Right ventricle myocardium inferior (tissue), 1 donor: ENCODE measurements at places on chromosomes 1 and 21. TPM values are rescaled to one million over a fixed set of nuclear protein-coding genes. Genes with fewer than 3 reads are reported as not detected.

- DNase-seq, result no peak
Observed at GRCh38 chr1:157315544-157315943, 177.3 kb upstream of the ETV3 start.

DNA sequence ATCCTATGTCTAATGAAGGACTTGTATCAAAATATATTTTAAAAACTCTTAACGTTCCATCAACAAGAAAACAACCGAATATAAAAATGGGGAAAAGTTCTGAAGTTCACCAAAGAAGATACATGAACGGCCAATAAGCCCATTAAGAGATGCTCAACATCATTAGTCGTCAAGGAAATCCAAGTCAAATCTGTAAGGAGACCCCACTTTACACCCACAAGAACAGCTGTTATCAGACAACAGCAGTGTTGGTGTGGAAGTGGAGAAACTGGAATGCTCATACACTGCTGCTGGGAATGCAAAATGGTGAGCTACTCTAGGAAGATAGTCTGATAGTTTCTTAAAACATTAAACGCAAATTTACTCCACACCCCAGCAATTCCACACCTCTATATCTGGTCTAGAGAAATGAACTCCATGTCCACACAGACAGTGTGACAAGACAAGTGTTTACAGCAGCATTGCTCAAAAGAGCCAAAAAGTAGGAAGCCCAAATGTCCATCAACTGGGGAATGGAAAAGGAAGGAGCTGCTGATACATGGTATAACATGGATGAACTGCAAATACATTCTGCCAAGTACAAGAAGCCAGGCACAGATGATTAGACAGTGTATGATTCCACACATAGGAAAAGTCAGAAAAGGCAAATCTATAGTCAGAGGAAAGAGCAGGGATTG, 18.5 kb downstream of the UBE2G2 start:
- no peak for DNase-seq

- DNase-seq, result no peak
Observed at GRCh38 chr1:180912801-180913565, at the start of gene KIAA1614. Gene KIAA1614, plus strand, starts transcription at chr1:180912897. Its CDS starts 347 bp downstream, at chr1:180913244.

- DNase-seq, result no peak
Observed at GRCh38 chr1:49102752-49103151, 326.1 kb upstream of the BEND5 start.

DNA sequence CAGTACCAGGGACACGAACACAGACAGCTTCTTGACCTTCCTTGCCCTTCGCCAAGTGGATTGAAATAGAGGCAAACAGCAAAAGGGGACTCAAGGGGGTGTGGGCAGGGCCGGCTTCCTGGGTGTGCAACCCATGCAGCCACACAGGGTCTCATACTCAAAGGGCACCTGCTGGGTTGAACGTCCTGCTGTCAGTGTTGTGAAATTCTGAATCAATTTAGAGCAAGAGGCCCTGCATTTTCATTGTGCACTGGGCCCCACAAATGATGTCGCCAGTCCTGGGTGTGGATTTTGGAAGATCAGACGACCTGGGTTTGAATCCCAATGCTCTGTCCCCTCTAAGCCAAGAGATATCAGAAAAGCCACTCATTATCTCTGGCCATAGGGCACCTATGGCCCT, 51.1 kb downstream of the CASZ1 start:
- no peak for DNase-seq

DNA sequence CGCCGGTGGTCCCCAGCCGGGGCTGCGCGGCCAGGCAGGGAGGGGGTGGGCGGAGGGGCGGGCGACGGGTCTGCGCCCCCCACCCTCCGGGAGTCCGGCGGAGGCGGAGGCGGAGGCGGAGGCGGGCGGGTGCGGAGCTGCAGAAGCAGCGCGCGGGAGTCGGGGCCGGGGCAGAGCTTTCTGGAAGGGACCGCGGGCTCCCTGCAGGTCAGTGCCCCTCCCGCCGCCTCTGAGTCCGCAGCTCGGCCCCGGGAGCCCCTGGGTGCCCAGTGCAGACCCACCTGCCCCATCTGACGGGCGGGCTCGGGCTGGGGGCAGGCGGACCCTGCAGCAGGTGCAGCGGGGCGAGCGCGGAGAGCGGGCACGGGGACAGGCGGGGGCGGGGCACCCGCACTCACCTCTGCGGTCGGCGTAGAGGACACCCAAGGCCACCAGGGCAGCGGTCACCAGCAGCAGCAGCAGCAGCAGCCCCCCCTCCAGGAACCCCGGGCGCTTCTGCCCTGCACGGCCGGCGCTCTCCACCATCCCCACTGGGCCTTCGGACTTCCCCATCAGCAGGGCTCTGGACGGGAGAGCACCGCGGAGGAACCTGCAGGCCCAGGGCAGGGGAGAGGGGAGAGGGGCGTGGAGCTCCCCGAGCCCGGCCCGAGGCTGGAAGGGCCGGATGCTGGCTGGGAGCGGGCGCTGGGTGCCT, 3.7 kb downstream of the MMEL1 start:
- DNase-seq, result no peak

- no peak for DNase-seq
Observed at GRCh38 chr21:27772816-27773215, 805.9 kb upstream of the ADAMTS5 start.

DNA sequence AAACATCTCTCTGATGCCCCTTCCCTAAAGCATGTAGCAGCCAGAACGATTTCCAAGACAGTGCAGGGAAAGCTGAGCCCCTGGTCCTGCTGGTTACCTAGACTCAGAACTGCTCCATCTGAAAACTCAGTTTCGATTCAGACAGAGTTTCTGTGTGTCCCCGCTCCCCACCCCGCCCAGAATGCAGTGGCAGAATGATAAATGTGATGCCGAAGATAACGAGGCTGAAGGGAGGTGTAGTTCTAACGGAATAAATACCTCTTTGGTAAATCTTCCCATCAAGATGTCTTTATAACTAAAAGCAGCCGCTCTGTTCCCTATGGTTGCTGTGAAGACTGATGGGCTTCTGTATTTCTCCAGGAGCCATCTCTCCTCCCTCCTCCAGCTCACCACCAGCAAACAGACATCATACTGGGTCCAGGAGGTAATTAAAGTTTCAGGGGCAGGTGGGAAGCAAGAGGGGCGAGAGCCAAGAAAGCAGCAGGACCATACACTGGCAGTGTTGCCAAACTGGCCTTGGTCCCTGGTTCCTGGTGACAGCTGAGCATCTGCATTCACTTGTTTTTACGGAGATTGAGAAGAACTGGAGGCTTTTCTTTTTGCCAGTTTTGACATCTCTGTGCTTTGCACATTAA, 76.9 kb downstream of the DDX20 start:
- no peak for DNase-seq

GRCh38 chr1:184828369-184828717, 73.7 kb upstream of the EDEM3 start:
- no peak for DNase-seq

GRCh38 chr1:172895050-172895460, 155.7 kb downstream of the TNFSF18 start:
- DNase-seq, result no peak

DNA sequence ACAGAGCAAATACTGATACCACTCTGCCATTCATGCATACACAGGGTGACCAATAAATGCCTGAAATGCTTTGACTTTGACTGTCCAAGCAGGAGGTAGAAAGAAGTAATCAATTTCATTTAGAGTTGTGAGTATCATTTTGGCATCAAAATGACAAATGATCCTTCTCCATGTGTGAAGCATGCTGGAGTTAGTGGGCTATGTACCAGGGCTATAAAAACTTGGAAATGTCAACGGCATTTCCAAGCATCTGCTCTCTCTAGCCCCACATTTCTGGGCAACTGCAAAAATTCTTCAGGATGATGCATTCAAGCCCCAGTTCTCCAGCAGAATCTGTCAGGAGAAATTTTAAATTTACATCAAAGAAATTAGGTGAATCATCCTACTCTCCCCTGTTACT, 208.4 kb upstream of the PTBP2 start:
- DNase-seq, result no peak

DNA sequence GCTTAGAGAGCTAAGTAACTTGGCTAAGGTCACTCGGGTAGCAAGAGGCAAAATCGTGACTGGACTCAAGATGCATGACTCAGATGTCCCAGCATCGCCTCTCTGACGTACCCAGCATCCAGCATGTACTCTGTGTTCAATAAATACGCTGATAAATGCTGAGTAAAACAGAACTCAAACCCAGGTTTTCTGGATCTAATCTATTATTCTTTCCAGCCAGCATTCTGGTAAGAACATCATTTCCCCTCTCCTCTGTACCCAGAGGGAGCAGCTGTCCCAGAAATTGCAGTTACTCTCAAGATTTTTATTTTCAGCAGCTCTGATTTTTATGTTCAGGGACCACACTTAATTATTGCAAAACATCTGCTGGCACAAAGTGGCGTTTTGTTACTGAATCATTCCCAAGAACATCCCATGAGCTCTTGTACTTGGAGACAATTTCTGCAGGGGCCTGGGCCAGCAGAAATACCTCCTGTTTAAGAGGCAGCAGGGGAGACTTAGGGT, 249.0 kb downstream of the PRDM2 start:
- no peak for DNase-seq

DNA sequence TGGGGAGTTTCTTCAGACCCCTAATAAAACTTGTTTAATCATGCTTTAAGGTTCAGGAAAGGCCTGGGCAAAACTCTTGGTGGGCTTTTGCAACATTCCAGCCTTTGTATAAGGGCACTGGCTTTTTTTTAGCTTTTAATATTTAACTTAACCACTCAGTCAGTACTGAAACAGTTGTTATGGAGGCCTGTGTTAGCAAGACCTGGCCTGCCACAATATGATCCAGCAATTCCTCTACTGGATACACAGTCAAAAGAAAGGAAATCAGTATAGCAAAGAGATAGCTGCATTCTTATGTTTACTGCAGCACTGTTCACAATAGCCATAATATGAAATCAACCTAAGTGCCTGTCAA, 75.1 kb upstream of the COG2 start:
- no peak for DNase-seq

GRCh38 chr1:63618011-63618410, 24.8 kb downstream of the PGM1 start:
- DNase-seq, result no peak

DNA sequence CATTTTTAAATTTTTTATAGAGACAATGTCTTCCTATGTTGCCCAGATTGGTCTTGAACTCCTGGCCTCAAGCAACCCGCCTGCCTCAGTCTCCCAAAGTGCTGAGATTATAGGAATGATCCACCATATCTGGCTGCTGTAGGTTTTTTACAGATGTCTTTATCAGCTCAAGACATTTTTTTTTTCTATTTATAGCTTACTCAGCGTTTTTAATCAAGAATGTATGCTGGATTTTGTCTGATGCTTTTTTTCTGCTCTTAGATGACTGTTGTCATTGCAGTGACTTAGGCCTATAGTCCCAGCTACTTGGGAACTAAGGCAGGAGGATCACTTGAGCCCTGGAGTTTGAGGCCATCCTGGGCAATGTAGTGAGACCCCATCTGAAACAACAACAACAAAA, 72.5 kb downstream of the POFUT2 start:
- no peak for DNase-seq

- no peak for DNase-seq
Observed at GRCh38 chr1:15803380-15803779, 4.1 kb downstream of the UQCRHL start.

DNA sequence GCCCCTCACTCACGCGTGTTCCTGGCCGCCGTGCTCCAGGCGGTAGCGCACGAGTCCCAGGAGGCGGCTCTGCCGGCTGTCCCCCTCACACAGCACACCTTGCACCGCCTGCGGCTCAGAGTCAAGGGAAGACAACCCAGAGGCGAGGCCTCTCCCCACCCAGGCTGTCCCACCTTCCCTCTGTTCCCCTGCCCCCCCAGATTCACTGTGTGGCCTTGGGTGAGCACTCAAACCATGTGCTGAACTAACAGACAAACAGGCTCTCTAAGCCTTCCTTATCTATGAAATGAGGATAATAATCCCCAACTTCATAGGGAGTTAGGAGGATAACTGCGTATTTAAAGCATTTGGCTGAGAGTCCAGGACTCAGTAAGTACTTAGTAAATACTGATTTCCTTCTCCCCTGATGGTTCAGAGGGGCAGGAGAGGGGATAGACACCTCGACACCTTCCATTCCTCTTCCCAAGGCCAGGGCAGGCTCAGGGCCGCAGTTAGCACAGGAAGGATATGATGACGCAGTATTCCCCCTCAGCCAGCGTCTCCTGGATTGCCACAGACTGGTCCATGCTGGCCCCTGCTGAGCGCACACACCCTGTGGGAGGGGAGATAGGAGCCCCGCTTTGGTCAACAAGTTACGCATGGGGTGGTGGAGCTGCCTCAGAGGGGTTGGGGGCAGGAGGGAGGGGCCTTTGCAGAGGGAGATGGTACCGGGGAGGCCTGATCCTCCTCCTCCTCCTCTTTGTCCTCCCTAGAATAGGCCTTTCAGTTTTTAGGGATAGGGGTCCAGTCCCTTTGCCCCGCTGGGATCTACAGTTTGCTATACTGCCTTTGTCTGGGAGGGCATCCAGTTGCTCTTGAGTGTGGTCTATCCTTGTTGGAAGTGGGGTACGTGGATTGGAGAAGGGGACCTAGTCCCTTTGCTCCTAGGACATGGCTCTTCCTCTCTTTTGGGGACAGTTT, 830 bp downstream of the INPP5B start:
- DNase-seq, result peak; percentile 68

GRCh38 chr1:59057211-59057694, 239.6 kb upstream of the FGGY start:
- peak; percentile 93 for DNase-seq

DNA sequence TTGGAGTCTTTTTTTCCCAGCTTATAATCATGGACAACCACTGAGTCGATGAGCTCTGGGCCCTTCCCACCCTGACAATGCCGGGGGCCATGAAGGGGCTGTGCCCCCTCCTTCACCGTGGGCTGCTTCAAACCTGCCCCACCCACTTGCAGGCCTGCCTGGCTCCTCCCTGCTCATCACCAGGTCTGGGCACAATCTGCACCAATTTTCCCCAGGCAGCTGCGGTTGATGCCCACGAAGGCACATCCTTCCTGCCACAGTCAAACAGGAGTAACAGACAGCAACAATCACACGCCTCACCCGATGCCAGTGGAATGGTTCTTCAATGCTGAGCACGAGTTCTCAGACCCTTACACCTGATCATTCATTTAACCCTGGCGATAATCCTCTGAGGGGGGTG, 18.9 kb downstream of the PGLYRP3 start:
- no peak for DNase-seq

GRCh38 chr1:54375712-54376429, 30.3 kb downstream of the SSBP3 start:
- DNase-seq, result no peak

DNA sequence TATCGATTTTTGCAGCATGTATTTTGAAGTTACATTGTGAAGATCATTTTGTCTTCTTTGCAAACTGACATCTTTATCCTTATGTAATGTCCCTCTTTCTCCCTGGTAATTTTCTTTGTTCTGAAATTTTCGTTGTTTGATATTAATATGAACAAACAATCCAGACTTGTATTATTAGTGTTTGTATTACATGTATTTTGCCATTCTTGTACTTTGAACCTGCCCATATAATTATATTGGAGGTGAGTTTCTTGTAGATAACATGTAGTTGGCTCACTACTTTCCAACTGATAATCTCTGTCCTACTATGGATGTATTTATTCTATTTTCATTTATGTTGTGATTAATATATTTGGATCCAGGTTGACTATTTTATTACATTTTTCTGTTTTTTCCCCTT, 27.1 kb downstream of the OBSCN start:
- DNase-seq, result no peak

- DNase-seq, result no peak
Observed at GRCh38 chr1:27192039-27192529, 37.2 kb upstream of the SLC9A1 start.

- DNase-seq, result no peak
Observed at GRCh38 chr1:241012708-241013340, 344.2 kb downstream of the RGS7 start.

Gene ABCG1
- 9.0 TPM for total RNA-seq

Gene OR10J4
- not detected for total RNA-seq

Gene RGS8
- not detected for total RNA-seq

Gene ESPN
- 0.24 TPM for total RNA-seq

Gene CAMSAP2
- 37.4 TPM for total RNA-seq

Gene LGR6
- total RNA-seq, result 4.1 TPM

Gene INKA2
- 28.5 TPM for total RNA-seq

Gene PTTG1IP
- 160 TPM for total RNA-seq
